ENCODE measurements at places on chromosomes 13 and 19.

DNA sequence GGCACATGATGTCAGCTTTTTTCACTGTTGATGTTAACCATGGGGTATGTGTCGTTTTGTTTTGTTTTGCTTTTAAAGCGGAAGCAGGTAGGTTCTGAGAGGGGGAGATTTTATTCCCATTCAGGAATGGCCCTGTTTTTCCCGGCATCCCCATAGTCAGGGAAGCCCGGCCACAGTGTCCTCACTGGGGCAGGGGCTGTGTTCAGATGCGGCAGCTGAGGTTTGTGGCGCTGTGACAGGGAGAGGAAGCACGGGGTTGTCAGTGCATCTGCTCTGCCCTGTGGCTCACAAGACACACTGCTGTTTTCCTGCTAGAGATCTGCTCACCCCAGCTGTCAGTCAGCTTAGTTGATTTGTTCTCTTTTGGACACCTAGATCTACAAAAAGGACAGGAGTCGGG, 27.6 kb downstream of the ANKRD27 start:
- DNase-seq = no peak

- DNase-seq = no peak
Measured at GRCh38 chr19:13038306-13039210, 43.3 kb downstream of the NFIX start.

DNA sequence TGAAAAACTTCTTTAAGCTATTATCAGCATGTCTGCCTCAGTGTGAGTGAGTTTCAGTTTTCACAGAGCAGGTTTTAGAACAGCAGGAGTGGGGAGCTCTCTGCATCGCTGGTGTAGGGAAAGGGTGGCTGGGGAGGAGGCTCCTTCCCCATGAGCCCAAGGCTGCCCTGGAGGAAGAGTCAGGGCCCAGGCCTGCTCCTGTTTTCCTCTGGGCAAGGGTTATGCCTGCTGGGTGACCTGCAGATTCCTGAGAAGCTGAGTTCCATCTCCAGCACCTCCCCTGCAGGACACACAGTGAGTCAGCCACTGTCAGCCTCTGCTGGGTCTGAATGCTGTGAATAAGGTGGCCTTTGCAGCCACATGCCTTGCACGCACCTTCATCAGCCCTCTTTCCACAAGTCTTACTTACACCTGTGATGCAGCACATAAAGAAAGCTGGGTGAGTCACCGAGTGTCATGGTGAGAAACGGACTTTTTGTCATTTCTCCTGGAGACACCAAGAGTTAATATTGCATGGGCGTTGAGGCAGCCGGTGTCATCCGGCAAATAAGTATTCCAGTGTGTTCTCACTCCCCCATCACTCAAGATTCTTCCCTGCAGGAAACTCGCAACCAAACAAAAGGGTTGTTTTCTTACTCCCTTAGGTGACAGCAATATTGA, 186.4 kb upstream of the KL start:
- DNase-seq = no peak

DNA sequence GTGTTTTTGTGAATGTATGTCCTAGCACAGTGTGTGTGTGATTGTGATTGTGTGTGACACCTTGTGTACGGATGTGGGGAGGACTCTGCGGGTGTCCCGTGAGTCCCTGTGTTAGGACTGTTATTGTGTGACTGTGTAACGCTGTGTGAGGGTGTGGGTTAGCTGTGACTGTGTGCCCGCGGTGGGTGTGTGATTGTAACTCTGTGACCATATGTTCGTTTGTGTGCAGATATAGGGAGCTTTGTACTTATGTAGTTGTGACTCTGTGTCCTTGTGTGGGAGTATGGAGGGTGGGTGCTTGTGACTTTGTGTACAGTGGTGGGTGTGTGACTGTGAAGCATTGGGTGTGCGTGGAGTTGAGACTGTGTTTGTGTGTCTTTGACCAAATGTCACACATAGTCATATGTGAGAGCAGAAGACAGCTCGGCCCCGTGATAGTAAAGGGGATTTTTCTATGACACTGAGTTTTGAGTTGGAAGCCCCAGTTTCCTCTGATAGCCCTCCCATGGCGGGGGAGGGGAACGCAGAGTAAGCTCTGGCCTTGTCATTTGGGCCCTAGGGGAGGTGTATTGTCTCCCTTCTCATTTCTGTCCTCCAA, 949 bp upstream of the ZNF260 start:
- no peak for DNase-seq

DNA sequence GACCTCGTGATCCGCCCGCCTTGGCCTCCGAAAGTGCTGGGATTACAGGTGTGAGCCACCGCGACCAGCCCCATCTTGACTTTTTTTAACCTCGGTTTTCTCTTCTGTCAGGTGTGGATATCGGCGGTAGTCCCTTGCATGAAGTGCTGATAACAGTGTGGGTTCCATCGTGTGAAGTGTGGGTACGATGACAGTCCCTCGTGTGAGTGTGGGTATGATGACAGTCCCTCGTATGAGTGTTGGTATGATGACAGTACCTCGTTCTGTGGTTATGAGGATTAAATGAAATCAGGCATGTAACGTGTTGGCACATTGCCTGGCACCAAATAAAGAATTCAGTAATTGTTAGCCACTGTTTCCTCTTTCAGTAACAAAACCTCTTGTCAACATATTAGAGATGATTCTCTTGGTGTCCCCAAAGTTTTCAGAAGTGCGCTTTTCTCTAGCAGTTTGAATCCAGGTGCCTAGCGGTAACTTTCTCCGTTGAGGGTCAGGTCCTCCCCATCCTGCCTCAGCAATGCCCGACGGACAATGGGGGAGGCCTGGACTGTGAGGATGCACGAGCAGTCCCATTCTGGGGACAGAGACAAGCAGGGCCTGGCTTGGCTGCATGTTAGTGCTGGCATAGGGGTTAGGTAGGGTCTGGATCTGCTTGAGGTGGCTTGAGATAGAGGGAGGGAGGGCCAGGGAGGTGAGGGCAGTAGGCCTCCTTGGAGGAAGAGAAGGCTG, 15.3 kb downstream of the GATAD2A start:
- no peak for DNase-seq

DNA sequence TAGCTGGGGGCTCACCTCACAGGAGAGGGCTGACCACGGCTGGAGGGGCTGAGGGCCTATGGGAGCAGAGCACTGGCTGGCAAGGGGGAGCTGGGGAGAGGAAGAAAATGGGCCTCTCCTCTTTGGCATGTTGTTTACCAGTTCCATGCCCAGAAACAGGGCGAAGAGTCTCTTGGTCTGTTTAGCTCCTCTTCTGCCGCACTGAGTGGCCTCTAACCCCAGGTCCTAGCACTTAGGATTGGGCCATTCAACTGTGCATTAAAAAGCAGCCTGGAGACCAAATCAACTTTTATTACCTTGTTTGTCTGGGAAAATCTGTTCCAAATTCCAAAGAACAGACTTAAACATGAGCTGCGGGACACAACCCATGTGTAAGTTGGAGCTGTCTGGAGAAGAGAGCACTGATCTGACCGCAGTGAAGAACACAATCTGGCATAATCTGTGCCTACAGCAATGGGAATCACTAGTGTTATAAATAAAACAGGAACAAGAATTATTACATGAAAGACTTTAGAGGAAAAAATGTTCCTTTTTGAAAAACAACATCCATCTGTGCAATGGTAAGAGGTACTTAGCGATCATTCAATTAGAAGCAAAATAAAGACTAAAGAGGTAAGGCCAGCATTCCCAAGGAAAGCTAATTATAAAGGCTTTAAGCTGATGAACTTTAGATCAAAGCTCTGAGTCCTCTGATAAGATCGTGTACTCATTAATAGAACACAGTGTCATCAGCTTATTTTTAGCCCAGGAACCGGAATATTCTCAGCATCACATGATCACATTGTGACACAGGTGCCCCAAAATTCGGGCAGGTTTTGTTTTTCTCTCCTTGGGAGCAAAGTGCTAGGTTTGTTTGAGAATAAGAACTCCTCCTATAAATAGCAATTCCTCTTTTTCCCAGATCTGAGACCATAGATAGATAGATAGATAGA, 243.2 kb downstream of the COL4A1 start:
- no peak for DNase-seq

DNA sequence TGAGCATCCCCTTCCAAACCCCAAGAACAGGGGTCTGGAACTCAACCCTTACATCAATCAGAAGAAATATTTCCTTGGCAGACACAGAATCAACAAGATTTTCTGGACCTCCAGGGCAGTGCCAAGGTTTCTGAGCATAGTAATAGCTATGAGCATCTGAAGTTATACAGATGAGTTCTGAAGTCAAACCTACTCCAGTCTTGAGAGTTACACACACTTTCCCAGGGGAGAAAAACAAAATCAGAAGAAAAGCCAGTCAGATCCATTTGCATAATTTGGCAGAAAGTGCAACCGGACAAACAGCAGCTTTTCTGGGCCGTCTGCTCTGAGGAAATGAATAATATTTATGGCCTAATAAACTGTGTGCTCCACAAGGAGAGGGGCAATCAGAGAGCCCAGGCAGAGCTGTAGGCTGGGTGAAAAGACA, 93.1 kb downstream of the KL start:
- no peak for DNase-seq

- no peak for DNase-seq
Measured at GRCh38 chr19:28242317-28242927, 970.5 kb downstream of the UQCRFS1 start.

GRCh38 chr13:113001241-113002140, 32.5 kb downstream of the MCF2L start:
- no peak for DNase-seq

- DNase-seq = no peak
Measured at GRCh38 chr19:5590865-5591154, 23.1 kb upstream of the TINCR start.

GRCh38 chr13:99339736-99340397, 32.7 kb upstream of the GPR183 start:
- peak; percentile 47 for DNase-seq

GRCh38 chr13:43299374-43299773, 276.0 kb downstream of the DNAJC15 start:
- no peak for DNase-seq

DNA sequence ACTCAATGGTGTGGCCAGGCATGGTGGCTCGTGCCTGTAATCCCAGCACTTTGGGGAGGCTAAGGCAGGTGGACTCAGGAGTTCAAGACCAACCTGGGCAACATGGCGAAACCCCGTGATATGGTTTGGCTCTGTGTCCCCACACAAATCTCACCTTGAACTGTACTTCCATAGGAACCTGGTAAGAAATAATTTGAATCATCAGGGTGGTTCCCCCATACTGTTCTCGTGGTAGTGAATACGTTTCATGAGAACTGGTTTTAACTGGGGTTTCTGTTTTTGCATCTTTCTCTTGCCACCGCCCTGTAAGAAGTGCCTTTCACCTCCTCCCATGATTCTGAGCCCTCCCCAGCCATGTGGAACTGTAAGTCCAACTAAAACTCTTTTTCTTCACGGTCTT, 49.6 kb downstream of the USP12 start:
- DNase-seq = no peak

DNA sequence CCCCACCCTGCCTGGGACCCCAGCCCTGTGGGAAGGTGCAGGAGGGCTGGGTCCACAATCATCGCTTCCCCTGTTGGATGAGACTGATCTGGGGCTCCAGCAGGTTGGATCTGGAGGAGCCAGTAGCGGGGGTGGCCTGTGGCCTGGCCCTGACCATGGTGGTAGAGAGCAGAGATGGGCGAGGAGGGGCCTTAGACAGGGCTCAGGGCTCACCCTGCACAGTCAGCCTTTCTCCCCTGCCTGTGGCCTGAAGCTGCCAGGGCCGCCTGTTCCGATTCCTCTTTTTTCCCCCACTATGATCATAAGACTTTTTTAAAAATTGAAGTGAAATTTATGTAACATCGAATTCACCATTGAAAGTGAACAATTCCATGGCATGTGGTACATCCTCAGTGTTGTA, 18.2 kb downstream of the SIN3B start:
- peak; percentile 47 for DNase-seq

DNA sequence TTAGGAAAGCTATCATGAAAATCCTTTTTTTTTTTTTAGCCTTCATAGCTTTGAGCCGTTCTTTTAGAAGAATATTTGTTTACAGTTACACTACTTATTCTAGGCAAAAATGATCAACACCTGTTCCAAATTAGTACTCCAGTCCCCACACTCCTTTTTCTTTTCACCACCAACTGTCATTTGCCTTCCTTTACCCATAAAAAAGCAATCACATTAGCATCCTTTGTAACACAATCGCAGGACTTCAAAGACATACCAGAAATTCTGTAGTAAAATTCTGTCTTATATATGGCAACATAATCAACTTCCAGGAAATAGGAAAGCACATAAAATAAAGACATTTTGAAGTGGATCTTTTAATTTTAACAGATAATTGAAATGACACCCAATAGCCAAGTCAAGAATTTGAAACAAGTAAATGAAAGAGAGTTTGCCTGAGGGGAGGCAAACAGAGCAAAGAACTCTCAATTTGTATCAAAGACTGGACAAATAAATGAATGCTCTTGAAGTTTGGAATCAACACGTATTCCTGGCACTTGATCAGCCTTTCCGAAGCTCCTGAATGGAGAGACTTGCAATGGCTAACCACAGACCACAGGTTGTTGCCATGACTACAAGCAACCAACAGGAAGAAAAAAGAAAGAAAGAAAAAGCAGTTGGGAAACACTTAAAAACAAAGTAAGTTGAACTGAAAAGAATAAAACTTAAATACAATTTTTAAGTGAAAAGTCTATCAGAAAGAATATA, 206.8 kb downstream of the PCDH9 start:
- no peak for DNase-seq

GRCh38 chr13:20461860-20462532, 63.7 kb downstream of the CRYL1 start:
- DNase-seq = no peak

DNA sequence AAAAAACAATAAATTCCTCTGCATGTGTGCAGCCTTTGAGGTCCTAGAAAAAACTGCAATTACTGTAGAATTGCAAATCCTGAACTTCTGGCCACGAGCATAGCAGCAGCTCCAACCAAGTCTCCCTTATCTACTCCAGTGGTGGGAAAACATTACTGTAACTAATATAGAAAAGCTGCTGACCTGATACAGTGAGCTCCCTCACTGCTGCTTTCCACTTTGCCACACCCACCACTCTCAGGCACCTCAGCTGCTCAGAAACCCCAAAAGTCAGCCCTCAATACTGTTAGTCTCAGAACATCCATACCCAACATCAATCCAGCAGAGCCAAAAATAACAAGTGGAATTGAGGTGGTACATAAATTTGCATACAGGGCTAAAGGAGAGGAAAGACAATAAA, 192.5 kb downstream of the POU4F1 start:
- no peak for DNase-seq

GRCh38 chr13:85544756-85545155, 254.5 kb downstream of the SLITRK6 start:
- DNase-seq = no peak

GRCh38 chr19:8831832-8832131, 322 bp downstream of the ZNF558 start:
- no peak for DNase-seq

GRCh38 chr19:46691104-46691503, 25.8 kb downstream of the PRKD2 start:
- DNase-seq = no peak

GRCh38 chr19:6423499-6424194, 964 bp downstream of the KHSRP start:
- peak; percentile 32 for DNase-seq

GRCh38 chr19:38538793-38539528, 78.8 kb downstream of the MAP4K1 start:
- DNase-seq = no peak

- peak; percentile 49 for DNase-seq
Measured at GRCh38 chr13:32316501-32316900, 1.2 kb downstream of the BRCA2 start.

GRCh38 chr19:6760606-6761005, 6.6 kb downstream of the SH2D3A start:
- no peak for DNase-seq

- DNase-seq = no peak
Measured at GRCh38 chr13:48403913-48404312, 9.0 kb downstream of the LPAR6 start.

Data from inflammatory macrophage treated with lipopolysaccharide for 1 hour (primary cell).